ENCODE measurements at places on chromosomes 11 and 22. TPM values are rescaled to one million over a fixed set of nuclear protein-coding genes. Genes with fewer than 3 reads are reported as not detected.

- no peaks in the 10 kb centered on the region for H3K27me3 ChIP-seq
- no peak for DNase-seq
- H3K27ac ChIP-seq = no peak overlapping the region
- H3K4me1 ChIP-seq = no peaks in the 10 kb centered on the region
Observed at GRCh38 chr11:98895936-98896335, 124.8 kb upstream of the CNTN5 start.

DNA sequence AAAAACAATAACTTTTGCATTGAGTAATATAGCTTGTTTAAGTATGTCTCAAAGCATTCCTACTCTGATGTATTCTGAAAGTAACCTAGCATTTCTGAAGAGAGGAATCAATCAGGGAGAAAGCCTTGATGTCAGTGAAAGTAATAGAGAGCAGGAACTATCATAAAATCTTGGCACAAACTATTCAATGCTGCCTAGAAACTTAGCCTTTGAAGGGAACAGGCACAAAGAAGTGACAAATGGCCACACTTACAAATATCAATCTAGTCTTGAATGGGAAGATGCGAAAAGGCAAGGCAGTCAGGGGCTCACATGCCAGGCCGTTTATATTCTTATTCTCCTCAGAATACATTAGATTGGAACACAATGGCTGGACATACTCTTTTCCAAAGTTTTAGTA is 576.5 kb upstream of the ANO3 start:
- H3K36me3 ChIP-seq = no peaks in the 10 kb centered on the region
- no peak for DNase-seq
- no peak overlapping the region for H3K27ac ChIP-seq
- no peaks in the 10 kb centered on the region for H3K27me3 ChIP-seq

The SYT13 gene
- not detected for total RNA-seq

The HTR3A gene
- not detected for total RNA-seq

The SLN gene
- total RNA-seq = not detected

The UBQLNL gene
- not detected for total RNA-seq

DNA sequence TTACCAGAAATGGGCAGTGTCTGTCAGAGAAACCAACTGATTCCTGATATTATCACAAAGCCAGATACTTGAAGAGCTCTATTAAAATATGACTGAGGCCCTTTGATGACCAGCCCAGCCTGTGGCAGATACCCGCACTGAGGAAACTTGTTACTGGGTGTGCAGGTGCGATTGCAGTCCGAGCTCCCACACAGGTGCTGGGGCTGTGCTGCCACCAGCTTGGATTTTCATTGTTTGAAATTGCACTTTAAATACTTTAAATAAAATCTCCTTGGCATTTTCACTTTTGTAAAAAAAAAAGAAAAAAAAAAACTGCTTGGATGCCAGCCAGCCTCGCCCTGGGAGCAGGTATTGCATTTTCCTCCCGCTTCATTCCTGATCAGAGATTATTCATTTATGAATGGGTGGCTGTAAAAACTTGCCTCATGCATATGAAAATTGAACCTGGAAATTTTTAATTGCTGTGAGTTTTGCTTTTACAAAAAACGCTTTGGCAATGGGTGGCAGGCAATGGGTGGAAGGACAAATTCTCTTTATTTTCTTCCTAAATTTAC is 21.2 kb downstream of the EHF start:
- H3K27me3 ChIP-seq = no peaks in the 10 kb centered on the region
- H3K36me3 ChIP-seq = peaks cover 26% of the 10 kb centered on the region
- H3K4me3 ChIP-seq = peak overlapping the region; percentile 4
- peak overlapping the region; percentile 97 for H3K27ac ChIP-seq

The OR10A3 gene
- total RNA-seq = not detected

DNA sequence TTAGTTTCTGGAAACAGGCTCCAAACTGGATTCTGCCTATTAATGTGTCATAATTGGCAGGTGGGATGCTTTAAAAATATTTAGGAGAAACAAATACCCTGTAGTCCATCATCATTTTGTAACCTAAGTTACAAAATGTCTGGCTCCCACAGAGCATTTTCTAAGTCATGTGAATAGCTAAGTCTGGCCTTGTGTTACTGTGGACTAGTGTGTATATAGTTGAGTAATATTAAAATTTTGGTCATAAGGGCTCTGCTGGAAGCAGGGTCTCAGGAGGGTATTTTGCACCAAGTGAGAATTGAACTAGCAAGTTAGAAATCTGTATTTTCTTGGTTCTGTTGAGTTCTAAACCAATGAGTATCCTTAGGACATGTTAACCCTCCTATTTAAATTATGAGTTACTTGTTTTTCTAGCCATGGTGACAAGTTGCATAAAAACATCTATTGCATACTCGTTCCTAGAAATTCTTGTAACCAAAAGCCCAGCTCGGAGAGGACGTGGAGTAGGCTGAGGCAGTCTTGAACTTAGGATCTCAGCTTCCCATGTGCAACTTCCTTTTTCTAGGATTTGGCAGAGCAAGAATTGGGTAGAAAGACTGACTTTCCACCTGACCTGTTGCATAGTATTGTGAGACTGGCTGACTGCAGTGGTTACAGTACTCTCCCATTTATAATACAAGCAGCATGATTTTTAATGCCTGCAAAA is 5.4 kb downstream of the PTPMT1 start:
- no peak for DNase-seq
- peaks cover 27% of the 10 kb centered on the region for H3K36me3 ChIP-seq
- no peak overlapping the region for H3K4me3 ChIP-seq
- no peaks in the 10 kb centered on the region for H3K27me3 ChIP-seq
- H3K27ac ChIP-seq = no peak overlapping the region

The CST6 gene
- 84.2 TPM for total RNA-seq

The GPR83 gene
- not detected for total RNA-seq

- H3K4me3 ChIP-seq = peak within 1 kb of the TSS; percentile 81
- H3K27me3 ChIP-seq = no peaks in the 10 kb centered on the region
- H3K27ac ChIP-seq = no peak within 1 kb of the TSS
- DNase-seq = peak; percentile 51
Observed at GRCh38 chr22:37519268-37520195, at the start of gene CARD10. Gene CARD10, minus strand, starts transcription at chr22:37519415. Its CDS starts 215 bp downstream, at chr22:37519200.

The SPTBN2 gene
- total RNA-seq = 74.9 TPM

The KIAA1671 gene
- 22.1 TPM for total RNA-seq

- peaks cover 30% of the 10 kb centered on the region for H3K4me1 ChIP-seq
- H3K4me3 ChIP-seq = no peak overlapping the region
- no peak overlapping the region for H3K27ac ChIP-seq
Observed at GRCh38 chr11:8714622-8715225, 32.1 kb downstream of the RPL27A start.

GRCh38 chr11:118295815-118296454 is 8.6 kb upstream of the CD3E start:
- DNase-seq = peak; percentile 89
- H3K27me3 ChIP-seq = peaks cover 6% of the 10 kb centered on the region
- H3K36me3 ChIP-seq = no peaks in the 10 kb centered on the region
- H3K4me3 ChIP-seq = no peak overlapping the region

DNA sequence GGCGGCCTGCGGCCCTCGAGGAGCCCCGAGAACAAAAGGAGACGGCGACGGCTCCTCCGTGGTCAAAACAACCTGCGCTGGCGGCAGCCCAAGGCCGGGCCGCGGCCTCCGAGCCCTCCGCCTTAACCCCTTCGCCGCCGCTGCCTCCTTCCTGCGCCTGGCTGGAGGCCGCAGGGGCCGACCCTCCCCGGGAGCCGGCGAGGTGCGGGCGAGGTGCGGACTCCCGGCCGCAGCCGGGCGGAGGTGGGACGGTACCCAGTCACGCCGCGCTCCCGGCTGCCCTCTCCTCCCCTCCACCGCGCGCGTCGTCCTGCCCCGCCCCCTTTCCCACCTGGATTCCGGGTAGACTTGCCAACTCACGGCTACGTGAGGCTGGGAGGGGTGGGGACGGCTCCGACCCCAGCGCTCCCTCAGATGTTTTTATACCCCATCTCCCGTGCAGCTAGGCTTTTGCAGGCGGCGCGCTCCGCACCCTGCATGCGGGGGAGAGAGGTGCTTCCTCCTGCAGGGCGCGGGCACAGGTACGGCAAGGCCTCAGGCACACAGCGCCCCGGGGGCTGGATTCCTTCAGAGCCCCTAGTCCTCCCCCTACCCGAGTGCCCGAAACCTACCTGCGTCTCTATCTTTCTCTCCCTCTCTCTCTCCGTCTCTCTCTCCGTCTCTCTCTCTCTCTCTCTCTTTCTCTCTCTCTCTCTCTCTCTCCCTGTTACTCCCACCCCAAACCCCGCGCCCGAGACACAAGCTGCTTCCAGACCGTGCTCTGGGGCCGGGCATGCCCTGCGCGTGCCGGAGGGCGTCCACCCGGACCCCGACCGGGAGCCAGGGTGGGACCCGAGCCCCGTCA is 2.0 kb downstream of the PDGFB start:
- peak; percentile 73 for DNase-seq
- peaks cover 33% of the 10 kb centered on the region for H3K4me1 ChIP-seq
- 0 out of 2 replicates have a peak overlapping the region, but pooled peaks have one; percentile 18 for H3K27ac ChIP-seq

The VPREB1 gene
- total RNA-seq = not detected

GRCh38 chr11:68978931-68979594 is 1.7 kb downstream of the MRGPRD start:
- H3K36me3 ChIP-seq = no peaks in the 10 kb centered on the region
- DNase-seq = no peak
- H3K27ac ChIP-seq = no peak overlapping the region
- H3K4me1 ChIP-seq = no peaks in the 10 kb centered on the region
- H3K4me3 ChIP-seq = no peak overlapping the region

DNA sequence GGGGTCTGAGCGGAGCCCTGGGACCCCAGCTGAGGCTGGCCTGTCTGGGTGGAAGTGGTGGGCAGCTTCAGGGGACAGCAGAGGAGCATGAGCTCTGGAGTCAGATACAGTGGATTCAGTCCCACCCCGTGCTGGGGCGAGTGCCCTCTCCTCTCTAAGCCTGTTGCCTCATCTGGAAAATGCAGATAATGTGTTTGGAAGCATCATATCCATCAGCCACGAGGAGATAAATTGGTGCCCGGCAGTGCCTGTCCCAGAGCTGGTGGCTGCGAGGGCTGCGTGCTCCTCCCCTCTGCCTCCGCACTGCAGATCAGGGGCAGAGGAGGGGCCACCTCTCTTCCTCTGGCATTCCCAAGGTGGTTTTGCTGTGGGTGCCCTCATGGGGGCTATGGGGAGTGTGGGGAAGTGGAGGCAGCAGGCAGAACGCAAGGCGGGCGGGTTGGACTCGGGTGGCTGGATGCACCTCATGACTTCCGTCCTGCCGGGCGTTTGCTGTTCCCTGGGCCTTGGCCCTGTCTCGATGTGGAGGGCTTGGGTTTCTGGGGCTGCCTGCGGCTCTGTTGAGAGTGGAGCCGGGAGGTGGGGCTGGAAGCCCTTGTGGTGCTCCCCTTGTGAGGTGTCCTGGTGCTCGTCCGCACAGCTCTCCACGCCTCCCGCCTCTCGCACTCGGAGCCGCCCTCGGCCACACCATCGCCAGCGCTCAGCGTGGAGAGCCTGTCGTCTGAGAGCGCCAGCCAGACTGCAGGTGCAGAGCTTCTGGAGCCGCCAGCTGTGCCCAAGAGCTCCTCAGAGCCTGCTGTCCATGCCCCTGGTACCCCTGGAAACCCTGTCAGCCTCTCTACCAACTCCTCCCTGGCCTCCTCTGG is 20.9 kb downstream of the MICALL1 start:
- no peak overlapping the region for H3K4me3 ChIP-seq
- no peaks in the 10 kb centered on the region for H3K4me1 ChIP-seq
- DNase-seq = no peak
- no peaks in the 10 kb centered on the region for H3K27me3 ChIP-seq
- H3K36me3 ChIP-seq = no peaks in the 10 kb centered on the region

DNA sequence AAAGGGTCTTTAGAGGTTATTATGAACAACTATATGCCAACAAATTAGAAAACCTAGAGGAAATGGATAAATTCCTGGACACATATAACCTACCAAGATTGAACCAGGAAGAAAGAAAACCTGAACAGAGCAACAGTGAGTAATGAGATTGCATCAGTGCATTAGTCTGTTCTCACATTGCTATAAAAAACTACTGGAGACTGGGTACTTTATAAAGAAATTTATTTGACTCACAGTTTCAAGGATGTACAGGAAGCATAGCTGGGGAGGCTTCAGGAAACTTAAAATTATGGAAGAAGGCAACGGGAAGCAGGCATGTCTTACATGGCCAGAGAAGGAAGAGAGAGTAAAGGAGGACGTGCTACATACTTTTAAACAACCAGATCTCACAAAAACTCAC is 70.8 kb upstream of the GNAZ start:
- no peaks in the 10 kb centered on the region for H3K27me3 ChIP-seq
- no peaks in the 10 kb centered on the region for H3K4me1 ChIP-seq
- H3K4me3 ChIP-seq = no peak overlapping the region
- no peak overlapping the region for H3K27ac ChIP-seq
- no peaks in the 10 kb centered on the region for H3K36me3 ChIP-seq
- DNase-seq = peak; percentile 6

DNA sequence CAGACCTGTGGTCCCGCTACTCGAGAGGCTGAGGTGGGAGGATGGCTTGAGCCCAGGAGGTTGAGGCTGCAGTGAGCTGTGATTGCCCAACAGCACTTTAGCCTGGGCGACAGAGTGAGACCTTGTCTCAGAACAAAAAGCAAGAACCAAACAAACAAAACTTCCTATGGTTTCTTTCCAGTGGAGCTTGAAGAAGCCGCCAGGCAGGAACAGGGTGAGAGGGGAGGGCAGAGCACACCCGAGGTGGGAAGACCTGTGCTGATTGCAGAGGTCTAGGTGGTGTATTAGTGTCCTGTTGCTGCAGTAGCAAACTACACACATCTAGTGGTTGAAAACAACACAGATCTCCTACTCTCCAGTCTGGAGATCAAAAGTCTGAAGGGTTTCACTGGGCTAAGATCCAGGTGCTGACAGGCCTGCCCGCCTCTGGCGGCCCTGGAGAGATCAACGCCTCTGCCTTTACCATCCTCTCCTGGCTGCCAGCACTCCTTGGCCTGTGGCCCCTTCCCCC is 10.5 kb downstream of the ARHGEF17 start:
- no peak overlapping the region for H3K4me3 ChIP-seq
- no peak for DNase-seq
- no peaks in the 10 kb centered on the region for H3K27me3 ChIP-seq
- H3K4me1 ChIP-seq = no peaks in the 10 kb centered on the region
- no peaks in the 10 kb centered on the region for H3K36me3 ChIP-seq

DNA sequence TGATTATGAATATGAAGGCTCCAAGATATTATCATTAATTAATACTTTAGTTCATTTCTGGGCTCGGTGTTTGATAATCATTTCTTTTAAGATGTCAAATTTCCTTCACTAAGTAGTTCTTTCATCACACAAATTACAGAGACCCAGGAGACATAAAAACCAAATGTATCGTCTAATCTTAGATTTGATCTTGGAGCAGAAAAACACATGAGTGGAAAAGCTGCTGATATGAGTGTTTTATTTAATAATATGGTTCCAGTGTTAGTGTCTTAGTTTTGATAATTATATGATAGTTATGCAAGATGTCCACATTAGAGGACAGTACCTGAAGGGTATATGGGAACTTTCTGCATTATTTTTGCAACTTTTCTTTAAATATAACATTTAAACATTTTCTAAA is 494.5 kb upstream of the RAG2 start:
- H3K4me3 ChIP-seq = no peak overlapping the region
- H3K27me3 ChIP-seq = no peaks in the 10 kb centered on the region
- no peaks in the 10 kb centered on the region for H3K36me3 ChIP-seq
- peaks cover 5% of the 10 kb centered on the region for H3K4me1 ChIP-seq
- no peak overlapping the region for H3K27ac ChIP-seq

- no peak overlapping the region for H3K4me3 ChIP-seq
- no peaks in the 10 kb centered on the region for H3K36me3 ChIP-seq
- no peaks in the 10 kb centered on the region for H3K27me3 ChIP-seq
- no peaks in the 10 kb centered on the region for H3K4me1 ChIP-seq
- H3K27ac ChIP-seq = no peak overlapping the region
Observed at GRCh38 chr11:90448256-90448655, 225.4 kb upstream of the CHORDC1 start.

The YPEL1 gene
- total RNA-seq = 0.23 TPM

GRCh38 chr11:126653040-126653439 is 297.6 kb downstream of the ST3GAL4 start:
- no peak for DNase-seq
- no peaks in the 10 kb centered on the region for H3K4me1 ChIP-seq
- H3K27me3 ChIP-seq = peaks cover 60% of the 10 kb centered on the region
- H3K27ac ChIP-seq = no peak overlapping the region
- H3K36me3 ChIP-seq = no peaks in the 10 kb centered on the region

All from PC-3 (cell line).